Activated CD8-positive, alpha-beta memory T cell treated with anti-CD3 and anti-CD28 coated beads for 1 hour (primary cell): ENCODE measurements at places on chromosomes 7 and 10.

DNA sequence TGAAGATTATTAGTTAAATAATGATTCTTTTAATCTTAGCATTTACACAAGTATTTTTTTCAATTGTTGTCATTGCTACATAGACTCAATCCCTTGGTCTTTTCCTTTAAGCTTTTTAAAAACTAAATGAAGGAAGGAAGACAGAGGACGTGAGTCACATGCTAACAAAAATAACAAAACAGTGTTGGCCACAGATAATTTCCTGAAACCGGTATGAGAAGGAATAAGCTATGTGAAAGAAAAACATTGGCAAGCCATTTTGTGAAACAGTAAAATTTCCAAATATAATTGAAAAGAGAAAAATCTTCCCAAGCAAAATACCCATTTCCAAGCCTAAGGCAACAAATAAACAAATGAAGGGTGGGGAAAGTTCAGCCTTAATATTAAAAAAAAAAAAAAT, 223.0 kb downstream of the AHR start:
- no peak for DNase-seq

GRCh38 chr7:137853053-137853452, 6.3 kb upstream of the DGKI start:
- no peak for DNase-seq

DNA sequence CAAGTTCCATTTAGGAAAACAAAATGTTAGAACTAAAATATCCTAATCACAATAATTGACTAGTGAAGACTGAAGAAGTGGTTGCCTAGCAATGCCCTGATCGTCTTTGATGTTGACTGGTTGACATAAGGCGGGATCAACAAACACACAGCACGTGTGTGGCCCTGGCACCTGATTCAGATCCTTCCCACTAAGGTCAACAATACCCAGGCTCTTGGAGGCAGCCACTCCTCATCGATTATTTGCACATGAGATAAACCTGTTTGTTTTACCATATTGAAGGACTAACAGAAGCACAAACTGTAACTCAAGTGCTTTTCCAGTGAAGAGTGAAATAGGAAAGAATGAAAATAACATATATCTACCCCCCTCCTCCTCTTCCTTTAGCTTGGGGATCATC, 15.6 kb downstream of the FANK1 start:
- DNase-seq = no peak

- DNase-seq = no peak
Observed at GRCh38 chr10:22927166-22927565, 687 bp upstream of the ARMC3 start.

GRCh38 chr7:123096434-123096833, 100.9 kb upstream of the TAS2R16 start:
- no peak for DNase-seq

DNA sequence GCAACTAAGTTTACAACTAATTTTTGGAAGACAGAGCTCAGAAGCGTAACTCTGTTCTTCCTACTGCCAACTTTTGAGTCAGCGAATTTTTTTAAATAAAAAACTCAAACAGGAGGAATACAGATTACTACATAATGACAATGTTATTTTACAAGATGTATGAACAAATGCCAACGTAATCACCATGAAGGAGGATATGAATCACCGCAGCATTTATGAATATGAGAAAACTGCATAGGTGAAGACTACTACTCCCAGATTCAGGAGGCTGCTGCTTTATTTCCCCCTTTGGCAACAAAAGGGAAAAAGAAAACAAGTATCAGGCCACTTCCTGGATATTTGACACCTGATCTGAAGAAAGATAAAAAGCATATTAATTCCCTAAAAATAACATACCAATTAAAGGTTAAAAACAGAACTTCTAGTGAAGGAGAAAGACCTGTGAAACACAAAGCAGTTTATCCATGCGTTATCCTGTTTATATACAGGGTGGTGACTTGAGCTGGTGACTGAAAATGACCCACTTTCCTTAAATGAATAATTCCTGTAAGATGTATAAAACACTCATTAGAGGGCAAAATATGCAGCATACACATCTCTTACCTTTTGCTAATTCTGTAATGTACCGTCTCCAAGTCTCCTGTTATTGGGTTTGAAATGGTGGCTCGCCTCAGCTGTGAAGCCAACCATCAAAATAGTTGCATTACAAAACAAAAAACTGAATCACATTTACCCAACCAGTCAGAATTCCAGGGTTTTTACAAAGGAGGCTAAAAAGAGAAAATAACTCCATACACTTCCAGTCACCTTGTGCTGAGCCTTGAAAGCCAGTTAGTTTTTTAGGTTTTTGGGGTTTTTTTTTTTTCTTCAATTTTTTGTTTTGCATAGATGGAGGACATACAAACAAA, 52.0 kb downstream of the P4HA1 start:
- no peak for DNase-seq

DNA sequence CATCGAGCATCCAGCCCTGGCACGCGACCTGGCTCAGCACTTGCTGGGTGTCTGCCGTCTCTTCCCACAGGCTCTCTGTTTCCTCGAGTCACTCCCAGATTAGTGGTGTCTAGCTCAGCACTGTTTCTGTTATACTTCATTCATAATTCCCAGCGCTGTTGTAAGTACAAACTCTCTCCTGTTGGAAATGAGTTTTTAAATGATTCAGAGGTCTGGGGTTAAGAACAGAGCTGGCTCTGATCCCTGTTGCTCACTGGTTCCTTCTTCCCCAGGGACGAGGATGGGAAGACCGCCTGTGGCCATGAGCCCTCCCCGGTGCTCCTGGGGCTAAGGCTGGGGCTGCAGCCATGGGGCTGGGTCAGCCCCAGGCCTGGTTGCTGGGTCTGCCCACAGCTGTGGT, 17.3 kb upstream of the C10orf95 start:
- no peak for DNase-seq

- no peak for DNase-seq
Observed at GRCh38 chr7:140694592-140694991, 1.9 kb upstream of the NDUFB2 start.

GRCh38 chr10:13347043-13347499, 1.0 kb downstream of the SEPHS1 start:
- no peak for DNase-seq

- DNase-seq = no peak
Observed at GRCh38 chr10:29926693-29927048, 132.7 kb downstream of the JCAD start.

- no peak for DNase-seq
Observed at GRCh38 chr10:126042354-126042753, 146.0 kb downstream of the FANK1 start.

DNA sequence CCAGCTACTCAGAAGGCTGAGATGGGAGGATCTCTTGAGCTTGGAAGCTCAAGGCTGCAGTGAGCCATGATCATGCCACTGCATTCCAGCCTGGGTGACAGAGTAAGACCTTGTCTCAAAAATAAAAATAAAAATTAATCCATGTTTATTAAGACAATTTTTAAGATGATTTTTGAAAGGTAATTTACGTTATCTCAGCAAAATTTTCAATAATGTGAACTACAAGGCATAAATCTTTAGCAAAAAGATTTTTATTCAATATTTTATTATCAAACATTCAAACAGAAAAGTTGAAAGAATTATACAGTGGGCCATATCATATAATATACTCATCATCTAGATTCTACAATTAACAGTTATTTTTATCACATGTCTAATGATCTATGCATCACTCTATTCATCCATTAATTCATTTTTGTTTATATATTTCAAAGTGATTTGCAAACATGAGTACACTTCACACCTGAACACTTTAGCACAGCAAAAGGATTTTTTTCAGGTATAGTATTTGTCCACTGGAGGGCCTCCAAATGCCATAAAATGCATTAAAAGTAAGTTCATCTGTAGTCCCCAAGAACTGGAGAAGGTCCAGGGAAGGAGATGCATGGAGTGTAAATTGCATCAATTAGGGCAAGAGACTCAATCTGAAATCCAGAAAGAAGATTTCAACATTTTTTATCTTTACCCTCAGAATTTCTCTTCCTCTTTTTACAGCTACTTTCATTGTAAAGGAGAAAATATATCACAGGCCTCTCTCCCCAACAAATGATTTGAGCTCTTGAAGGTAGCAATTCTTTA, 38.6 kb upstream of the RSBN1L start:
- no peak for DNase-seq

GRCh38 chr10:26555719-26556368, 117.7 kb downstream of the APBB1IP start:
- DNase-seq = no peak

DNA sequence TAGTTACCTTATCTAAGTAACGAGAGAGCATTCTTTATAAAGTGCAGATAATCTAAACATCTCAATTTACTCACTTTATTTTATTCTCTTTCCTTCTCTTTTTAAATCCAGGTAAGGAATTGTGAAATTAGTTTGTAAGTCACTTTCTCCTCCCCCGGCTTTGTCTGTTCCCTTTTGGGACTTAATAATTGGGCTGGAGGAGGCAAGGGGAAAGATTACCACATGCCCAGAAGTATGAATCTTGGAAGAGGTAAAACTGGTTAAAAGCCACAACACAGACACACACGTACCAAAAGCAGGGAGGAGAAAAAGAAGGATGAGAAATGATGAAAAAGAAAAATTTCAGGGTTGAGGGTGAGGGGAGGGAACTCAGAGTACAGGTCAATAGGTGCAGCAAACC, 63.3 kb upstream of the LRRC17 start:
- no peak for DNase-seq

DNA sequence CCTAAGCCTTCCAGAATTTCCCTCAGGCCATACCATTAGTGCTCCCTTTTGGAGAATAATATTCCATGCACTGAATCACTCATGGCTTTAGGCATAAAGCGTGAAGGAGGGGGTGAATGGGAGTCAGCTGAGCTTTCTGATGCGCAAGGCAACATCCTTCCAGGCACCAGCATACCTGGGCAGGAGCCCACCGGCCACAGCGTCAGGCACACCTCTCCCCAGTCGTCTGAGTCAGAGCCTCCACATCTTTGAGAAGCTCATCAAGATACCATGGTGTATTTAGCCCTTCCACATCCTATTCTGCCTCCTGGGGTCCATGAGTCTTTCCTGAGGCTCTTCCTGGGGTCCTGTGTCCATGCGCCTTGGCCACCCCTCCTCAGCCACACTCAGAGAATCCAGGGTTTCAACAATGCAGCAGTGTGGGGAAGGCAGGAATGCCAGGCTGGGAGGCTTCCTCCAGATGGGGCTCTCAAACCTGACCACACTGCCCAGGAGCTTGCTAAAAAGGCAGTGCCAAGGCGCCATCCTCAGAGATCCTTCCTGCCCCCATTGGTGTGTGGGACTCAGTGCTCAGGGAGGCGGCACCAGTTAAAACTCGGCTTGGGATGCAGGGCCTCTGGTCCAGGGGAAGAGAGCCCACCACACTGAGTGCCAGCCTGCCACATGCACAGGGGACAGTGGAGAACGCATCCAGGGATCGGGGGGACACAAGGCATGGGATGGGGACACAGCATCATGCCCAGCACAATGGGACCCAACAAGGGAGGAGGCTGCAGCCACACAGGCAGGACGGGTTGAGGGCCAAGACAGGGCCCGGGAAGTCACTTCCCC, 31.6 kb downstream of the RASGEF1A start:
- DNase-seq = no peak

DNA sequence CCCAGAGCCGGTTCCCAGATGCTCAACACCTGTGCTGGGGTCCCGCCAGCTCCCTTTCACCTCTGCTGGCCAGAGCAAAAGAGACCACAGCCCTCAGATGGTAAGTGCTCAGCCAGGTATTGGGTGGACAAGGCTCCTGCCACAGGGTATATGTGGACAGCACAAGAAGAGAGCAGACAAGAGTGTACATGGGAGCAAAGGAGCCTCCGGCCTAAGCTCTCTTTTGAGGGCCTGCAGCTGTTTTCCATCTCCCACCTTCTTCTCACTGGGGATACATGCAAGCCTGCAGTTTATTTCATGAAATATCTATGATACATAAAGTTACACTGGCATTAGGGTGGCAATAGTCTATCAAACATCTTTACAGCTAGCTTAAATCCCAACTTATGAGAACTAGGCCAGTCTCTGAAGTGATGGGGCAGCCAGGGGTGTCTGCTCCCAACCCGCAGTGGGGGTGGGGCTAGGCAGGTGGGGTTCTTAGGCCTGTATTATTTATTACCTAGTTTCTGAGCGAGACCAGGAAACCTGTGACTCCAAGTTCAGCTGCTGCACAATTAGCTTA, 50.4 kb upstream of the DDC start:
- DNase-seq = no peak

DNA sequence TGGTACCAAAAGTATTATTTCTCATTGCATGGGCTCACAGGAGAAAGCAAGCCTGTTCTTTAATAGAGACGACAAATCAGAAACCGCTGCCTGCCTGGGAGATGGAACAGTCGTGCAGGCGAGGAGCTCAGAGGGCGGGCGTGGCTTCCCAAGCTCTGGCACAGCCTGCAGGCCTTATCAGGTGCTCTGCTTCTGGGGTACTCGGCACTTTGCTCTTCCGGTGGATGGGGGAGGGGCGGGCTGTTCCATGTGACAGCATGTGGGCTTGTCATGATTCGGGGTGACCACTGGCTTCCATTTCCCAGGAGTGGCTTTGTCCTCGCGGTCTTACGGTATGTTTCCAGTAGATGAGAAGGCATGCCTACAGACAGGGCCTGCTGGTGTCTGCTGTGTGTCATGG, 228.6 kb downstream of the MGMT start:
- no peak for DNase-seq

DNA sequence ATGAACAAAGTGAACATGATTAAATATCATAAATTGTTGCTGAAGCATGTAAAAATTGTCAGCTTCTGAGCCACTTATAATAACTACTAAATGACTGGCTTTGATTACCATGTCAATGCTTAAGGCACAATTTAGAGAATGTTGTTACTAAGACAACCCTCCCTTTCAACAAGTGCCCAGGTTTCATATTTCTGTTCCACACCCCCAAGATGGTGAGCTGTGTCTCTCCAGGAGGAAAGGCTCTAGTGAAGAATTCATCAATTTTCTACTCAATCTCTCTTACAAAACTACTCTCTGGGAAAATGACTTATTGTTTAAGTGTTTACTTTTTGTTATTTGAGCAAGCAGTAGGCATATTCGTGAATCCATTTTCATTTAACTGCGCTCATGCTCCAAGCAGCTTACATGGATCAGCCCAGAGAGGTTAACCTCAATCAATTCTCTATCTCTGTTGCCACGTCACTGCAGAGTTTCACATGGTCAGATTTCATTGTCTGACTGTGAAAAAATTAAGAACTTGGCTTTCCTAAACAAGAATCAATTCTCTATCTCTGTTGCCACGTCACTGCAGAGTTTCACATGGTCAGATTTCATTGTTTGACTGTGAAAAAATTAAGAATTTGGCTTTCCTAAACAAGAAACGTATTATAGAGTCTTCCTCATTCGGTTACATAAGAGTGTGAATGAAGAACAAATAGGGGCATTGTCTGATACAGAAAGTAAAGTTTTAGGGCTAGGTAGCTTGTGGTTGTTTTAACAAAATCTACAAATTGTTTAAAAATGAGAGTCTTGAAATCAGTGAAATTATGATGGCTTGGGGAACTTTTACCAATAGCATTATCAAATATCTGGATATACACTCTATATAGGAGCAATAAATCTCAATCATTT, 49.7 kb downstream of the CCDC71L start:
- no peak for DNase-seq

GRCh38 chr7:78062214-78062613, 263.6 kb downstream of the PHTF2 start:
- no peak for DNase-seq
